ENCODE measurements at places on chromosomes 6 and 20.

DNA sequence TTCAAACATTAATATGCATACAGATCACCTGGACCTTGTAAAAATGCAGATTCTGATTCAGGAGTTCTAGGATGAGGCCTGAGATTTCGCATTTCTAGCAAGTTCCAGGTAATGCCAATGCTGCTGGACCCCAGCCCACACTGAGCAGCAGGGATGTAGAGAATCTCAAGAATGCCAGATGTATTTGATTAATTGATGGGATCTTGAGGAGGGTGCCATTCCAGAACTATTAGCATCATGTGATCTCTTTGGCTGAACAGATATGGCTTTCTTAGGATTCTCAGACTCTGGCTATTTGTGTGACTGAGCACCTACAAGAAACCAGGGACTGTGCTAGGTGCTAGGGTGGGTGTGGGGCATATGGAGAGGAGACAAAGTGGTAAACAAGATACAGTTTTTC is 16.5 kb upstream of the SNX3 start:
- no peak for DNase-seq

- no peak for DNase-seq
These were observed 21.6 kb upstream of the FOXP4 start for GRCh38 chr6:41524634-41525011.

- DNase-seq, result no peak
These were observed 254.6 kb downstream of the ANKRD60 start for GRCh38 chr20:57973886-57974285.

GRCh38 chr6:122803171-122803661 is 14.2 kb downstream of the SMPDL3A start:
- DNase-seq, result no peak

DNA sequence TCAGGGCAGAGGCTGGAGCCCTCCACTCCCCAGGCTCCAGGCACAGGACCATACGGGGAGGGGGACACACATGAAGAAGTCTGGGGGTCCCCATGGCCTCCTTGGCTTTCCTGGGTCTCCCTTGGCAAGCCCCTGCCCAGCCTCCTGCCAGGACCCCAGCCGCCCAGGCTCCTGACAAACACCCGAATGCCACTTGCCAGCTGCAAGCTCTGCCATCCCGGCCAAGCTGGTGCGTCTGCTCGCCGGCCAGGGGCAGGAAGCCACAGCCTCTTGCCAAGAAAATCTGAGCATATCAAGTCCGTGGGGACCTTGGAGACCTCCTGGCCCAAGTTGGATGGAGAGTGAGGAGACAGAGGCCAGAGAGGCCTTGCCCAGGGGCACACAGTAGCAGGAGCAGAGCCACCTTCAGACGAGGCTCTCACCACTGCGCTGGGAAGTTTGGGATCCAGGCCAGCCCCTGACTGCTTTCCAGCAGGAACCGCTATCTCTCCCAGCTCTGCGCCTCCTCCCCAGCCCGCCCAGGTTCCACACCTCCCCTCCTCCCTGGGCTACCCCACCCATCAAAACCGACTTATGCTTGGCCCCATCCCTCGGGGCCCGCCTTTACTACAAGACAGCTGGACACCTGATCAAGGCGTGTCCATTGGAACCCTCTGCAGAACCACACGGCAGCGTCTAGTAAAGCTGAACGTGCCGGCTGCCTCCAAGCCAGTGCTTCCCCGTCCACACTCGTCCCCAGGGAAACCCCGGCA is 80.2 kb downstream of the GRM4 start:
- no peak for DNase-seq
